Cortex of kidney (tissue), 1 donor: ENCODE measurements at places on chromosomes 11 and 22.

GRCh38 chr11:706439-706956 is 467 bp downstream of the EPS8L2 start:
- DNase-seq = no peak

DNA sequence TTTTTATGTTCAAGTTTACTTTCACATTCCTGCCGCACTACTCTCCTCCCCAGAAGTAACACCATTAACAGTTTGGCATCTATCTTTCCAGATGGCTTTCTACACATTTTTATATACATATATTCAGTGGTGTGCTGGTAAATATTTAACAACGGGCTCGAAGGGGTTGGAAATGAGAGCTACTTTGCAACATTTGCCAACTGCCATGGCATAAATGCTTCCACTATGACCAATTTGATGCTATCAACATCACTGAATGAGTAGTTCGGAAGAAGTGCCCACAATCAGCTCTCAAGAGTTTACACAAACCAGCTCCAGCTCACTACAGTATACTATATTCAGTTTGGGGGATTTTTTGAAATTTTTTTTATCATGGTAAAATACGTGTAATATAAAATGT is 55.2 kb downstream of the RELT start:
- no peak for DNase-seq

GRCh38 chr11:47914743-47915142 is 65.6 kb upstream of the PTPRJ start:
- DNase-seq = no peak

DNA sequence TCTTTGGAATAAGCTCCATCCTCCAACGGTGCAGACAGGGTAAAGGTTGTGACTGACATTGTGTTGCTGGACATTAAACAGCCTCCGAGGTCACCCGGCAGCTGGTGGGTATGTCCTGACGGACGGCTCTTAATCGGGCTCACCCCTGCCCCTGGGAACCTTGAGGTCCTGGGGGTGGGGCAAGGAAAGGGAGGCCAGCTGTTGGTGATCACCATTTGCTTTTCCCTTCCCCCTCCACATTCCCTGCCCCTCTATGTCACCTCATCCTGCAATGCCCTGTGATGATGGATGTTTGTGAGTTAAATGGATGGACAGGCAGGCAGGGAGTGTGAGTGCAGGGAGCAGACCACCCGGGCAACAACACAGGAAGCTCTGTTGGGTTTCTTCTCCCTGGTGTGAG is 26.3 kb downstream of the APLNR start:
- DNase-seq = no peak

DNA sequence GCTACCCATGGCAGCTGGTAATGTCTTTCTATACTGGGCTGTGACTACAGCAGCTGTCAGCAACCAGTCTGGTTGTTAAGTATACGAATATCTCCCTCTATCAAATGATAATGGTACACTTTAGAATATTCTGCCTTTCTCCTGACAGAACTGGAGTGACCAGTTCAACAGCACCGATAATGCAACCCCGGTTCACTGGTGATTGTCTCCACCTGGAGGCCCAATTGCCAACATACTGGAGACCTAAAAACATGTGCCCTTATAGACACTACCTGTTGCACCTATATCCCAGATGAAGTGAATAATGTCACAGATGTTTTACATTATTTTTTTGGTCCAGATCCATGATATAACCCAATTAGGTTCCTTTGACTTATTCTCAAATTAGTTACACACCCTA is 21.1 kb downstream of the OR5P2 start:
- no peak for DNase-seq

- DNase-seq = no peak
These were observed 56.8 kb downstream of the ELFN2 start for GRCh38 chr22:37370306-37370979.

DNA sequence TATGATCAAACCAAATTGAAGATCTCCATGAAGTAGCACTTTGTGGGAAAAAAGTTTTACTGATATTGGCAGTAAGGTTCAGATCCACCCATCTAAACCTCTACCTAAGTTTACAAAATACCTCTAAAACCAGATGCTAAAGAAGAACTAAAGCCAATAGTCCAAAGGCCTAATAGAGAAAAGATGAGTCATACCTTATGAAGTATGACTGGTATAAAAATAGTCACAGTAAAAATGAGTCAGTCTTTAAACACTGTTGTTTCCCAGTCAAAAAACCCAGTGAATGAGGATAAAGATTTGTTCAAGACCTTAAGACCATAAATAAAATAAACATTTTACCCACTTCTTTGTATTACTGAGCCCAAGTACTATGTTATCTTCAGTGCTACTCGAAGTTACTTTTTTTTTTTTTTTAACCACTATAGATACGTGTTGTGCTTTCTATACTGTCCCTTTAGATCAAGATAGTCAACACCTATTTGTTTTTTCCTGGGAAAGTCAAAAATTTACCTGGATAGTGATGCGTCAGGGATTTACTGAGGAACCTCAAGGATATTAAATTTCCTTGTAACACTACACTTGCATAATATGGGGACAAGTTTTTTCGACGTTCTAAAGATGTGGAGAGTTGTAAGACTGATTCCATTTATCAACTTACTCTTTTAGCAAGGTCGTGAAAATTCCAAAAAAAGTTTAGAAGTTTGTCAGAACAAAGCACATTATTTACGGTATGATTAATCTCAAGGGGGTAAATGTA is 87.3 kb downstream of the CCDC73 start:
- DNase-seq = no peak

DNA sequence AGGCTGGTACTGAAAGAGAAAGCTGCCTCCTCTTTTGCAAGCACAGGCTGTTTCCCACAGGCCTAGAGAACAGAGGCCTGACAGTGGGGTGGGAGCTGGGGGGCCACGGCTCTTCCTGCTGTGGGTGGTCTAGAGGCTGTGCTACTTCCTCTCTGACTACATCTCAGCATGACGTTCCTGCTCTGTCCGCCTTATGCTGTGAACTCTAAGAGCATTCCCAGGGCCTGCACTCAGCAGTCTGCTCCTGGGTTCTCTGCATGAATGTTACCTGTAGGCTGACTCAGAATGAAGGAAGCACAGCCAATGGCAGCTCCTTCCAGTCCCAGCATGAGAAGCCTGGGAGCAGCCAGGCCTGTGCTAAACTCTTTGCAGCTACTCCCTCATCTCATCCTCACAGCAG is 534.3 kb downstream of the NTM start:
- no peak for DNase-seq
